Activated CD4-positive, CD25-positive, alpha-beta regulatory T cell (primary cell): ENCODE measurements at places on chromosomes 6 and 20.

- DNase-seq: peak; percentile 40
Measured at GRCh38 chr20:57432862-57433491, 41.8 kb downstream of the RBM38 start.

- no peak for DNase-seq
Measured at GRCh38 chr6:14192216-14192788, 74.7 kb downstream of the CD83 start.

DNA sequence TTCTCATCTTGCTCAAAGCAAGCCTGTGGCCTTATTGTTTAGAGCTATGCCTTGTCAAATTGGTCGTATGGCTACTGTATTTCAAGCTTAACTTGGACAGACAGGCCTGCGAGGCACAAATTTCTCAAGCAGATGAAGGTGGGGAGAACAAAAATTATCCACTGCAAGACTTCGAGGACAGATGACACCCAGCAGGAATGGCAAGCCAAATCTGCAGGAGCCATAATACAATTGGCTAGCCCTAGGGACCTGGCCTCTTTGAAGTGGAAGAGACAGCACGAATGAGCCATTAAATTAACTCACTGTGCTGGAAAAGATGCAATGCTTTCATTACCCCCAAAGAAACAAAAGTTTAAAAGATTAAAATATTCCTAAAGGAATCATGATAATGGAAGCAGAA lies 5.0 kb upstream of the BLOC1S5 start:
- no peak for DNase-seq

GRCh38 chr20:51563486-51564332 lies 21.2 kb upstream of the NFATC2 start:
- DNase-seq: no peak

GRCh38 chr6:110786271-110786670 lies 29.0 kb downstream of the CDK19 start:
- no peak for DNase-seq

DNA sequence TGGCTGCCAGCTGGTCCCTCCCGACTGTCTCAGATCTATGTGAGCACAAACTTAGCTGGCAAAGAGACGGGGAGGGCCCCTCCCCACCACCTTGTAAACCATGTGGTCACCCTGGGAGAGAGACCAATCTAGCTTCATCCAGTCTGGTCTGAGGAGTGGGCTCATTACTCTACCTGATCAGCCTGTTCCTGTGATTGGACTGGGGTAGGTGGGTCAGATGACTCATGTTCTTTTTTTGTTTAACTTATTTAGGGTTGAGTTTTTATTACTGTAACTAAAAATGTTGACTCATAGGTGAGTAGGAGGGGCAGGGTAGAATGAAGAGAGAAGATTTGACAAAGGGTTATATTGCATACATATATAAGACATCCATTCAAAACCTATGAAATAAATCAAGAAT lies 4.7 kb downstream of the GSTA4 start:
- no peak for DNase-seq

DNA sequence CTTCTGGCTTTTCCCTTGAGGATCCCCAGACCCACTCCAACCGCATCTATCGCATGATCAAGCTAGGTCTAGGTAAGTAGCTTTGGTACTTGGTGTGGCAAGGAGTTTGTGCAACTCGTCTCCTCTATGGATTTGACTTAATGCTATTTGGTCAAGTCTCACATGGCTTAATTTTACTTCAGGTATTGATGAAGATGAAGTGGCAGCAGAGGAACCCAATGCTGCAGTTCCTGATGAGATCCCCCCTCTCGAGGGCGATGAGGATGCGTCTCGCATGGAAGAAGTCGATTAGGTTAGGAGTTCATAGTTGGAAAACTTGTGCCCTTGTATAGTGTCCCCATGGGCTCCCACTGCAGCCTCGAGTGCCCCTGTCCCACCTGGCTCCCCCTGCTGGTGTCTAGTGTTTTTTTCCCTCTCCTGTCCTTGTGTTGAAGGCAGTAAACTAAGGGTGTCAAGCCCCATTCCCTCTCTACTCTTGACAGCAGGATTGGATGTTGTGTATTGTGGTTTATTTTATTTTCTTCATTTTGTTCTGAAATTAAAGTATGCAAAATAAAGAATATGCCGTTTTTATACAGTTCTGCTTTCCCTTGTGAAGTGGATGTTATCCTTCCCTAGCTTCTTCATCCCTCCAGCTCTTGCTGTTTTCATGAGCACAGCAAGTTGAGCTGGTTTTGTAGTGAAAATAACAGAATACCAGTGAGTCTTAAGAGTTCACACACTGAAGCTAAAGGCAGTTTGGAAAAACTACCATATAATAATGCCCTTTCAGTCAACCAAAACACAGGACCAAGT lies 3.8 kb downstream of the SLC35B2 start:
- peak; percentile 20 for DNase-seq

GRCh38 chr6:157077251-157077650 lies 246.1 kb downstream of the TMEM242 start:
- no peak for DNase-seq

- no peak for DNase-seq
Measured at GRCh38 chr6:42846505-42846904, 32.9 kb upstream of the RPL7L1 start.

DNA sequence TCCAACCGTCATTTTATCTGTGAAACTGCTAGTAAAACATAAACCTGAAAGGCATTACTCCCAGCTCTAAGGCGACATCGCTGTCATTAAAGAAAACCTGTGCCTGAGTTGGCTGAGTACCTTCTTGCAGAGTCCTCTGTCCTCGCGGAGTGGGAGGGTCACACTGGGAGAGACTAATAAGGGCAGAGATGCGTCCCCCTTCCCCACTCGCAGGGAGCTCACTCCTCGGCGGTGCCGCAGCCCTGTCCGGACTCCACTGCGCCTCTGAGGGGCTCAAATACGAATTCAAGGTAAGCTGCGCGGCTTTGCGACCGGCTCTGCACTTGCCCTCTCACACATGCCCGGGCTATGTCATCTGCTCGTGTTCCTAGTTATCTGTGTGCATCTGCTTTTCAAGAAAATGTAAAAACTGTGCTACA lies at the start of gene COL19A1:
COL19A1 (plus strand) TSS at position 206 of the 419 bp plus-strand sequence. CDS start 13,012 bp downstream, outside the sequence.
- no peak for DNase-seq

DNA sequence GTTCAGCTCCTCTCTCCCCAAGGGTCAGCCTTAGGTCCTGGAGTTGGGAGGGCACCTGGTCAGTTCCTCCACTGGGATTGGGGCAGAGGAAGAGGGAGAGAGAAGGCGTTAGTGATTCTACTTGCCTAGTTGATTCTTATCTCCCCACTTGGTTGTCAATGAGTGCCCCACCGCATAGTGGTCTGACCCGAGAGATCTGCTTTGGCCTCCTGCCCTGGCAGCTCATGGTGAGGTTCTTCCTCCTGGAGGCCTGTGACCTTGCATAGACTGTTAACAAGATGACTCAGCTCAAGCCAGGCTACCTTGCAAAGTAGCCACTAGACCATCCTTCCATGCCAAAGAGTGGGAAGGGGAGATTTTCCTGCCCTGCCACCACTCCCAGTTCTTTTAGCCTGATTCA lies 160.6 kb downstream of the TMEM200A start:
- DNase-seq: no peak

GRCh38 chr20:3738111-3739053 lies 5.9 kb downstream of the HSPA12B start:
- no peak for DNase-seq

DNA sequence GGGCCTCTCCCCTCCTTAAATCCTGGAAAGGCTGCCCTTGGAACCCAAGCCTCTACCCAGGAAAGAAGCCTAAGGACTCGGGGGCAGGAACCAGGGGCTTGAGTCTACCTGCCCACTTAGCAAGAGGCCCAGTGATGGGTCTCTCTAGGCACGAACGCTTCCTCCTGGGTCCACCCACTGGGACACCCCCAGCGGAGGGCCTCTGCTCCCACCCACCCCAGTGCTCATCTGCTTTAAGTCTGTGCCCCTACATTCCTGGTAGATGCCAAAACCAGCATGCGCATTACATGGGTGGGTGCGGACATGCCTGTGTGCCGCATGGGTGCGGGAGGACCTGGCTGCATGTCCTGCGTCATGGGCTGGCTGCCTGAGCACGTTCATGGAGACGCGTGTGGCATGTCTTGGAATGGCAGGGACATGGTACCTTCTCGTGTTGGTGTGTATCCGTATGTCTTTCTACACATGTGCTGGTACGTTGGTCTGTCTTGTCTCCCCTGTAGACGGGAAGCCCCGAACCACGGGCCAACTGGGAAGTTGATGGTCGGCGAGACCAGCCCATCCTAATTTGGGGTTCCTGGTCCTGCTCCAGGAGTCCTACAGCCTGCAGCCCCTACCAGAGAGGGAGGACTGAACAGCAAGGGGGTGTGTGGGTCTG lies 29.3 kb downstream of the SNPH start:
- DNase-seq: no peak

DNA sequence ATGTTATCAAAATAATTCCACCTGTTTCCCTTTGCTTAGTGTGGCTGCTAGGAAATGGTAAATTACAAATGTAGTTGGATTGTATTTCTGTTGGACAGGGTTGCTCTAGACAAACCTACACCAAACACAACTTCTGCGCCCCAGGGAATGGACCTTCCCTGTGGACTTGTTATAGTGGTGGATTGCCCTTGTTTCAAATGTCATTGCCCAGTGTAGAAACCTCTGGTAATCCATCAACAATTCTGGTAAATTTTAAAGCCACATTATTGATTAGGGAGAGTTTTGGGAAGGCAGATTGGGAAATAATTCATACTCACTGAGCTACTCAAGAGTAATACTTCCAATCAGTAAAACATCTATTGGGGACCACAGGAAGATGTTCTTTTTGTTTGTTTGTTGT lies 239.8 kb downstream of the ARID1B start:
- no peak for DNase-seq

DNA sequence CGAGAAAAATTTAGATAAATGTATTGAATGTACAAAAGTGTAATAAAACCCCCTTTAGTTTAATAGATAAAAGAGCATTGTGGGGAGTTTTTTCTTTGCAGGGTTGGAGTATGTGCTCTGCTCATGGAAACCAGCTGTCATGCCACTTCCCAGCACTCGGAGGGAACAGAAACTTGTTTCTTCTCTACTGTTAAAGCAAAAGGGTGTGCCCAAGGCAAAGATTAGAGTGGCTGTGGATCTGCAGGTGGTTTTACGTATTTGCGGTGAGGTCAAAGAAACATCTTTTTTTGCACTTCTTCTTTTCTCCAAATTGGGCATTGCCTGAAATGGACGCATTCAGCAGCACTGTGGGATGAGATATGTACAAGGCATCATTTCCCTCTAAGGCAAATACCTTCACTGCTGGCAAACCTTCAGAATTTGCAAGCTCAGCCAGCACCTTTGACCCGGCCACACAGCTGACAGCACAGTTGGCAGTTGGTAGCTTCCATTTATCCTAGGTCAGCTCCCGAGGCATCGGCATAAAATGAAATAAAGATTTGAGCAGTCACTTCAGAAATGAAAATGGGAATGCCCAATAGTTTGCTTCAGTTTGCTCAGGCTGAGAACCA lies 178.4 kb upstream of the EYA4 start:
- DNase-seq: no peak

DNA sequence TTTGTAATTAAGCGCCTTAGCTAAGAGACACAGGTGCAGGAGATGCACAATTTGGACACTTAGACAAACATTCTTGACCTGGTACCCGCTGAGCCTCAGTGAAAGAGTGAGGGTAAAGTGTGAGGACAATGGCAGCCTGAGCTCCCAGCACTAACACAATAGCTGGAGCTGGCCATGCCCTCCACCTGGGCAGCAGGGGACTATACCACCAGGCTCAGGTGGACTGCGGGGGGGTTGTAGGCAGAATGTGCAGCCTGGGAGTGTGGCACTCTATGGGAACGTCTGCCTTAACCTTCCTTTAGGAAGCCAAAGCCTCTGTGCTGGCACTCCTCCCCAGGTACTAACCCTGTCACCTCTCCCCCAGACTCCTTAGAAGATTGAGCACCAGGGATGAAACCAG lies 23.6 kb downstream of the PRKN start:
- DNase-seq: no peak

- DNase-seq: no peak
Measured at GRCh38 chr6:170099387-170099786, 191.5 kb downstream of the DLL1 start.

DNA sequence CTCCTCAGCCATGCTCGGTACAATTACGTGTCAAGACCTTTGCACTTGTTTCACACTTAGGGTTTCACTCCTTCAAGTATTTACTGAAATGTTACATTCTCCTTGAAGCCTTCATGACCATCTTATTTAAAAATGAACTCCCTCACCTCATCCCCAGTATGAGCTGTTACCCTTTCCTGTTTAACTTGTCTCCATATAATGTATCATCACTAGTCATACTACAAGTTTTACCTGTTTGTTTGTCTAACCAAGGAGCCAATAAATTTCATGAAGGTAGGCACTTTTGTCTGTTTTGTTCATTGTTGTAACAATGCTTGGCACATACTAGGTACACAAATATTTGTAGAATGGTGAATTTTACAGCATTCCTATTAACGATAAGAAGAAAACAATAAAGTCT lies 46.1 kb upstream of the MTRF1L start:
- DNase-seq: no peak

GRCh38 chr6:169650959-169651292 lies 50.9 kb downstream of the WDR27 start:
- no peak for DNase-seq

DNA sequence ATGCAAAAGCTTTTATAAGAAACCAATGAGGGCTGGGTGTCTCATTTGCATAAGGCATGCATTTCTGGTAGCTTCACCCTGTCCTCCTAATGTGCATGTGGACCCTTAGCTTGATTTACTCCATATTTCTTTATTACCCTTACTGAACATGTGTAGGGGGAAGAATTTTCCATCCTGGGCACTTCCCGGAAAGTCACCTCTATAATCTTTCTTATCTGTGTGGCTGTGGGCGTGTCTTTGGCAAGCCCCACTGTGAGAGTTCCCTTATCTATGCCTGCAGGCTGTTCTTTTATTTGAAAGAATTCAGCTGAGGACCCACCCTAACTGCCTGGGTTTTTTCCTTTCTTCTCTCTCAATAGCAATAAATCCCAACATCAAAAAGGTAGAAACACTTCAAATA lies 627.8 kb downstream of the DOK5 start:
- DNase-seq: no peak

GRCh38 chr6:159910342-159910741 lies 19.6 kb downstream of the MAS1 start:
- no peak for DNase-seq

GRCh38 chr6:138517635-138518034 lies 18.3 kb upstream of the NHSL1 start:
- peak; percentile 9 for DNase-seq

DNA sequence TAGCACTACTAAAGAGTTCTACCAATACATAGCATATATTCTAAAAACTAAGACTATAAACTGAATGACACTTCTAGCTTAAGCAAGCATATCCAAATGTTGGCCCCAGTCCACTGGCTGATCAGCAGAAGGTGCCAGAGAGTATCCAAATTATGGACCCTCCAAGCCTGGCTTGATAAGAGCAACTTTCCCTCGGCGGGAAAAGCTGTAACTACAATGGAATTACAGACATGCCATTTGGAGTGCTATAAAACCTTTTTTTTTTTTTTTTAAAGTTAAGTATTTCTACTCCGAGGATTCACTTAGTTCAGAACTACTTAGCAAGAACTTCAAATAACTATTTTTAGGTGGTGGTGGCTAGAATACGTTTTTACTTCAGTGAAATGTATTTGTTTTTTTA lies 94.6 kb downstream of the EPB41L2 start:
- no peak for DNase-seq
